ENCODE measurements at places on chromosomes 2 and 18.

DNA sequence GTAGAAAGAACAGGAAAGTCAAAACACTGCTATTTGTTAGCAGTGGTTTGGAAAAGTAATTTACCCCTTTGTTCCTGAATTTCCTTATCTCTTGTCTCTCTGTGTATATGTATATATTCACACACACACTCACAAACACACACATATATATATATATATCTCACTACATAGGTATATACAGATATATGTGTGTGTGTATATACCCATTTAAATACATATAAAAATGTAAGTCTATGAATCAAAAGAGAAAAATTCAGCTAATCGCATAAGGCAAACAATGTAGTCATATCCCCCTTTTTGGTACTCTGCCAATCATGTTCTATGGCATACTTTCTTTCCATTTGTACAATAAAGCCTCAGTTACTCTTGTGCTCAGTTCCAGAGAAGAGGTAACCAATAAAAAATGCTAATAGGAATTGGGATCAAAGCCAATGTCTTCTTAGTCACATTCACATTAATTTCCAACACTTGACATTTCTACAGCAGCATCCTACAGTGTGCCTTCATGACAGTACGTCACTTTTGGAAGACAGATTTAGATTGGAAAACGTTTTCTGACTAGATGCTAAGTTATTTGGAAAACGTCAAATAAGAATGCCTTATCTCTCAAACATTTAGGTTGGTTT, 94.6 kb downstream of the MC4R start:
- no peak for DNase-seq

DNA sequence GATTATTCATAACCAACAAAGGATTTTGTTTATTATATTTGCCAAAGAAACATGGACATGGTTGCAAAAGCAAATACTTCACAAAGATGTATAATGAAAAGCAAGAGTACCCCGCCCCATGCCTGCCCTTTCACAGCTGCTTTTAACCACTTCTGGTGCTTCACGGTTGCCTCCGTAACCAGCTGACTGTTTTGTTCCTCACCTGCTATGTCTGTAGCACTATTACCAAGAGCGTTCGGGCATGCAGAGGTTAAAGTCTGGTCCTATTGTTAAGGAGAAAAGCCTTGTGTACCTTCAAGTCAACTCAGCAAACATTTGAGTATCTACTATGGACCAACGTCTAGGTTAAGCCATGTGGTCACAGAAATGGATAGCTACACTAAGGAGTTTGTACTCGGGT, 115.2 kb upstream of the FOSL2 start:
- no peak for DNase-seq

- peak; percentile 76 for DNase-seq
Measured at GRCh38 chr2:173191601-173192000, 116.0 kb downstream of the MAP3K20 start.

DNA sequence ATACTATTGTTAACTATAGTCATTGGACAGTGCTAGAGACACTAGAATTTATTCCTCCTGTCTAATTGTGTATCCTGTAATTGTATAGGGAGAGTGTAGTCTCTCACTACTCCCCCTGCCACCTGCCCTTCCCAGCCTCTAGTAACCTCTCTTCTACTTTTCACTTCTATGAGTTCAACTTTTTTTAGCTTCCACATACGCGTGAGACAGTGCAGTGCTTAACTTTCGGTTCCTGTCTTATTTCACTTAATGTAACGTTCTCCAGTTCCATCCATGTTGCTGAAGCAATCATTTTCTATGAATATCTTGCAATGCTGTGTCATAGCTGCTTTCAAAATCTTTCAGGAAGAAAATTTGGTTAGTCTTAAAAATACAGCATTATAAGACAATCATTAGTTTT, 22.8 kb upstream of the RUFY4 start:
- DNase-seq = no peak

GRCh38 chr18:43661570-43661969, 384.3 kb upstream of the SYT4 start:
- DNase-seq = peak; percentile 11

DNA sequence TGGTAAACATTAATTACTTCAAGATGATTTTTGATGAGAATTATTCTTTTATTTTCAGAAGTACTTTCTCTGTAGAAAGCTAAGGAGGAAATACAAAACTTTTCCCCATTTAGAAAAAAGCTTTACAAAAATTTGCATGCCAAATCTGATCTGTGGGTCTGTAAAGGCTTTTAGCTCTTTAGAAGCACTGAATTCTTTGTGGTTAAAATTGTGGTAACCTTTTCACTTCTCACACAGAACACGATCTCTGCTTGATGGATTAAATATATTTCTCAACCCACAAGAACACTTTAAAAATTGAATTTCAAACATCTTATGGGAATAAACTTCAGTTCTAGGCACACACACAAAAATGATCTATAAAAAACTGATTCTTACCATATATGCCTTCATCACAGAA, 63.7 kb downstream of the VIL1 start:
- no peak for DNase-seq
